Activated CD8-positive, alpha-beta memory T cell treated with anti-CD3 and anti-CD28 coated beads, Interleukin-2, amount 10 ng/mL, durations not matched to agents 7 days and 5 days (primary cell): ENCODE measurements at places on chromosomes 2 and 18. TPM values are rescaled to one million over a fixed set of nuclear protein-coding genes. Genes with fewer than 3 reads are reported as not detected.

The CXCR1 gene
- 1.4 TPM for total RNA-seq

The RELCH gene
- total RNA-seq = 33.3 TPM

The XDH gene
- not detected for total RNA-seq

The KLHL14 gene
- total RNA-seq = not detected

The RFX8 gene
- 2.3 TPM for total RNA-seq

The ACP1 gene
- total RNA-seq = 95.2 TPM

DNA sequence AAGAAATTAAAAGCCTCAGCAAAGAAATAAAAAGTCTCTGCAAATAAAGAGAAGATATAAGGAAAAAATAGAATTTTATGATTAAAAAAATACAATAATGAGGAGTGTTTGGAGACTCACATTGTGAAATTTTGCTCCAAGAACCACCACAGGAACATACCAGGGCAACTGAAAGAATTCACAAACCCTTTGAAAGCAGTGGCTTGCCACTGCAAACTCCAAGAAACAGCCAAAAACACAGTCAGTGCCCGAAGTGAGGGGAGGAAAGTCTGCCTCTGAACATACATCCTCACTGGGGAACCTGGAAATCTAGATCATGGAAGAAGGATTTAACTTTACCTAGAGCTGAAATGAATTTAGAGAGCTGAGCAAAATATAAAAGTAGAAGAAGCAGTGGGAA is 33.1 kb downstream of the EVA1A start:
- no peak overlapping the region for H3K4me3 ChIP-seq
- no peaks in the 10 kb centered on the region for H3K36me3 ChIP-seq
- peaks cover 26% of the 10 kb centered on the region for H3K27me3 ChIP-seq
- peaks cover 7% of the 10 kb centered on the region for H3K4me1 ChIP-seq
- no peak for DNase-seq

DNA sequence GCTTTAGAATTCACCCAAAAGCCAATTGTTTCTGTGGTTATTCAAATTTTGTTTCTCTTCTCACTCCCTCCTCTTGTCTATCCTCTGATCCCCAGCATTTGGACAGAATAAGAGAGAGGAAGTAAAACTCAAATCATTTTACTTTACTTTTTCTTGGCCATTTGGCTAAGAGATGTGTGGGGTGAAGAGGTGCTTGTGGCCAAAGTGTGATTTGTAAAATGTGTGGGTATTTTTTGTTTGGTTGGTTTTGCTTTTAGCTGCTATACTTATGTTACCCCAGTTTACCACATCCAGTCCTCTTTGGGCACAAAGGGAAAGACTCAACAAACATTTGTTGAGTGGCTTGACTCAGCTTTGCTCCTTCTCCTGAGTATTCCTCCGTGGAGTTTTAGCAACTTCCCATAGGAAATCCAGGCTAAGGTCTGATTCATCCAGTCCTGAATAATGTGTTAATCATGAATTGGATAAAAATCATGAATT is 109.1 kb upstream of the CYP1B1 start:
- H3K36me3 ChIP-seq = no peaks in the 10 kb centered on the region
- peaks cover 35% of the 10 kb centered on the region for H3K27me3 ChIP-seq
- H3K4me3 ChIP-seq = no peak overlapping the region
- peak overlapping the region; percentile 50 for H3K27ac ChIP-seq
- peaks cover 23% of the 10 kb centered on the region for H3K4me1 ChIP-seq
- DNase-seq = no peak

- H3K4me3 ChIP-seq = no peak overlapping the region
- H3K4me1 ChIP-seq = no peaks in the 10 kb centered on the region
- no peak for DNase-seq
- no peak overlapping the region for H3K27ac ChIP-seq
- H3K36me3 ChIP-seq = no peaks in the 10 kb centered on the region
These were observed 320.9 kb upstream of the MC4R start for GRCh38 chr18:60693426-60693825.

- H3K36me3 ChIP-seq = peaks cover 3% of the 10 kb centered on the region
- no peak for DNase-seq
- no peak overlapping the region for H3K4me3 ChIP-seq
- H3K4me1 ChIP-seq = no peaks in the 10 kb centered on the region
- H3K27ac ChIP-seq = no peak overlapping the region
These were observed 25.5 kb upstream of the KCNG2 start for GRCh38 chr18:79772108-79772864.

DNA sequence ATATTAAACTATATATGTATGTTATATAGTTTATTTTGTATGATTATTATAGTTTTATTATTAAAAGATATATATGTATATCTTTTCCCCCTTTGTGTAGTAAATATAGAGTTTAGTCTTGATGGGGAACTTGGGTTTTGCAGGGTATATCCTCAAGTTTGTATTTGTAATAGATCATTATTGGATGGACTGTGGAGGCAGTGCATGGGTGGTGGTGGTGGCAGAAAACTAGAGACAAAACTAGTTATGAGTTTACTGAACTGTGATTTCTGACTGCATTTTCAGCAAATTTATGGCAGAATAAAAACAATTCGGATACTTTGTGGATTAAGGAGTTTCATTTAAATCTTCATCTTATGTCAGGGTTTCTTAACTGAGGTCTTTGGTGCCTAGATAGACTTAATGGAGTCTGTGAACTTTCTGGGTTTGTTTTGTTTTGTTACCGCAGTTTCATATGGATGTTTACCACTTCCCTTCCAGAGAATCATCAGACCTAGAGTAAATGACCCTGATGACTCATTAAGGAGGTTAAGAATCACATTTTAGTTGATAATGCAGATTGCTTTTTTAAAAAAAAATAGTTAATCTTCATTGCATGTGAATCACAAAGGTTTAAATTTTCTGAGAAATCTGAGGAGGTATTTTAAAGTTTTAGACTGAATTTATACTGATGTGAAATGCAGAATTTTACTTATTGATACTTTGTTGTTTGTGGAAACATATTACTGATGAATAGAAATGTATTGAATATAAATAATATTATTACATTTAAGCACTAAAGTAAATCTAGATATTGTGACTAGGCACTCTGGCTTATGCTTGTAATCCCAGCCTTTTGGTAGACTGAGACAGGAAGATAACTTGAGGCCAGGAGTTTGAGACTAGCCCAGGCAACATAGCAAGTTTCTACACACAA is 14.5 kb downstream of the EPC2 start:
- no peak for DNase-seq
- H3K27ac ChIP-seq = peak overlapping the region; percentile 74
- H3K4me3 ChIP-seq = no peak overlapping the region
- no peaks in the 10 kb centered on the region for H3K27me3 ChIP-seq
- peaks cover 44% of the 10 kb centered on the region for H3K4me1 ChIP-seq

DNA sequence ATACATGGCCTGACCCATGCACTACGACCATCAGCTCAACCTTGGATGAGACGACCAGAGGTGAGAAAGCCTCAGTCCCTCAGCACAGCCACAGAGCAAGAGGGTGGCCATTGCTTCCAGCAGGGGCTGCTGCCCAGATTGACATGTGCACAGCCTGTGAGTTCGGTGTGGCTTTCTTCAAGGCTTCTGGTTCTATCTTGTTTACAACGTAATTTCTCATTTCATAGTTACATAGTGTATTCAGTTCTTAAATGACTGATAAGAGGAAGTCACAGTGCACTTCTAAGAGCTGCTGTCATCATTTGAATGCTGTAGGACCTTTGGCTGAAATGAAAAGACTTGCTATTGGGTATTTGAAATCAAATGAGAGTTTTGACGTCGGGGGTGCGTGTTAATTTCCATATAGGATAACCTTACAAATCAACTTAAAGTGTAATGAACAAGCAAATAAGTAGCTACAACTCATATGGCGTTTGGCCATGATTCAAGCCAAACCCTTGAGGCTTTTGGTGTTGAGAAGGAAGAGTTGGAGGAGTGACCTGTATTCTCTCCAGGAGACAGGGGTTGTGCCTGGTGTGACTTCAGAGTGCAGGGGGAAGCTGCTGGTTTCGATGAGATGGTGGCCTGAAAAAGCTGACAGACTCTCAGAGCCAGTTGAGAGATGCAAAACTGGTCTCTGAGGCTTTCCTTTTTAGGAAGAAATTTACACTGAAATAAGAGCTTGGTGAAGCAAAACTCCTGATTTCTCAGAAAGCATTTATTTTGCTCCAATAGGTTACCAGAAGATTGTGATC is 51.0 kb downstream of the TSHZ1 start:
- H3K36me3 ChIP-seq = no peaks in the 10 kb centered on the region
- H3K4me1 ChIP-seq = peaks cover 20% of the 10 kb centered on the region
- no peak overlapping the region for H3K4me3 ChIP-seq
- DNase-seq = no peak
- H3K27me3 ChIP-seq = no peaks in the 10 kb centered on the region

- DNase-seq = no peak
- no peak overlapping the region for H3K27ac ChIP-seq
- peaks cover 22% of the 10 kb centered on the region for H3K4me1 ChIP-seq
- no peak overlapping the region for H3K4me3 ChIP-seq
- H3K36me3 ChIP-seq = peaks cover 2% of the 10 kb centered on the region
- H3K27me3 ChIP-seq = peaks cover 54% of the 10 kb centered on the region
These were observed 41.2 kb downstream of the M1AP start for GRCh38 chr2:74606927-74607326.

GRCh38 chr2:226414335-226414734 is 385.3 kb downstream of the IRS1 start:
- H3K27me3 ChIP-seq = peaks cover 6% of the 10 kb centered on the region
- H3K4me3 ChIP-seq = no peak overlapping the region
- no peak overlapping the region for H3K27ac ChIP-seq
- no peaks in the 10 kb centered on the region for H3K36me3 ChIP-seq
- DNase-seq = no peak

DNA sequence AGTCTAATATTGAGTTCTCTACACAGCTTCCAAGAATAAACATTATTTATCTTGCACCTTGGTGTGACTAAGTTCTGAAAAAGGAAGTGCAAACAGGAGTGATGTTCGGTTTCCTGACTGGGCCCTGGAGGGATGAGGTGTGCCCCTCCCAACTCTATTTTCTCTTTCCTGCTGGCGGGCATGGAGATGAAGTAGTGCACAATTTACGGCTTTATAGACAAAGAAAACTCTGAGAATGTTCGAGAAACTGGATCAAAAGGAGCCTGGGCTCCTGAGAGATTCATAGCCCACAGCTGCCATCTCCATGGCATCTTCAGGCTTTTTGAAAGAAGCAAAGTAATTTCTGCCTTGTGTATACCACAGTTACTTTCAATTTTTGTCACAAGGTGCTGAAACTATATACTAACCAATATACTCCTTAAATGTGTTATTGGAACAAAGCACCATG is 22.3 kb downstream of the LRATD1 start:
- H3K27me3 ChIP-seq = no peaks in the 10 kb centered on the region
- no peak overlapping the region for H3K4me3 ChIP-seq
- no peak for DNase-seq
- no peaks in the 10 kb centered on the region for H3K36me3 ChIP-seq

- H3K36me3 ChIP-seq = no peaks in the 10 kb centered on the region
- H3K27me3 ChIP-seq = no peaks in the 10 kb centered on the region
- H3K27ac ChIP-seq = no peak overlapping the region
These were observed 31.3 kb downstream of the EXOC6B start for GRCh38 chr2:72794572-72794971.

DNA sequence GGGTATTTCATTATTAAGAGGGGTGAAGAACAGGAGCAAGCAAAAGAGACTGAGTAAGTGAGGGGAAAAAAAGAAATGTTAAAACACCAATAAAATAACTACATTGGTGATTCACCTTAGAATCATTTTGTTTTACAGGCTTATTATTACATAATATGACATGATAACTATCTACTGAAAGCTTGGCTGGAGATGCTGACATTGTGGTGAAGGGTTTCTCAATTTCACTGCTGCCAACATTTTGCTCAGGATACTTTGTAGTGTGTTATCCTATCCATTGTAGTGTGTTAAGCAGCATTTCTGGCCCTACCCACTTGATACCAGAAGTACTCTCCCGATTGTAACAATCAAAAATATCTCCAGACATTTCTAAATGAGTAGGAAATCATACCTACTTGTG is 1564.6 kb upstream of the NXPH2 start:
- no peak overlapping the region for H3K4me3 ChIP-seq
- H3K4me1 ChIP-seq = no peaks in the 10 kb centered on the region
- H3K36me3 ChIP-seq = no peaks in the 10 kb centered on the region
- no peak overlapping the region for H3K27ac ChIP-seq

DNA sequence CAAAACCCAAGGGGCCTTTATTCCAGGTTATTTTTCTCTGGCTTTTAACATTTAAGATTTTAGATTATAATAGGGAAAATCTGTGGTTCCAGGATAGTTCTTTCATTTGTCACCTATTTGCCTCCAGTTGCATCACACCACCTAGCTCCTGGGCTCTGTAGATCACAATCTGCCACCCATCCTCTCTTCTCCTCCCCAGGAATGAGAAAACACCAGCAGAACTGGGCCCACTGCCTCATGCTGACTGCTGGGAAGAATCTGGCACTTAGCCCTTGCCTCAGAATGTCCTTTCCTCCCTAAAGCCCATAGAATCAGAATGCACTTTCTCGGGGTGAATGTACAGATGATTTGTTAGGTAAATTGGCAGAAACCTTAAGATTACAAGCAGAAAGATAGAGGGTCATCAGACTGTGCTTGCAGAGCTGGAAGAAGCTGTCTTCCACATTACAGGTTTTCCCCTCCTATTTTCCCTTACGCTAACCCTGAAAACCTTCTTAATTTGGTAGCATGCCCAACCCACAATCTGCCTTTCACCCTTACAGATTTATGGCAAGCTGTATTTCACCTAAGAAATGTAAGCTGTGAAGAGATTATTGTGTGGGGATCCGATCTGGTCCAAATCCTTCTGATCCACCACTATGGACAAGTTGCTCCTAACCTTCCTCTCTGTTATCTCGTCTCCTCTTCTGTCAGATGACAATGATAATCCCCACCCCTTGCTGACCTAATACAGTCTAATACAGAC is 72.6 kb downstream of the LRRC30 start:
- H3K4me3 ChIP-seq = no peak overlapping the region
- peaks cover 1% of the 10 kb centered on the region for H3K36me3 ChIP-seq
- H3K4me1 ChIP-seq = no peaks in the 10 kb centered on the region
- no peak overlapping the region for H3K27ac ChIP-seq
- H3K27me3 ChIP-seq = no peaks in the 10 kb centered on the region

GRCh38 chr2:2810504-2810903 is 479.4 kb upstream of the MYT1L start:
- H3K4me3 ChIP-seq = no peak overlapping the region
- H3K27ac ChIP-seq = no peak overlapping the region
- DNase-seq = peak; percentile 18
- no peaks in the 10 kb centered on the region for H3K36me3 ChIP-seq

GRCh38 chr2:165016772-165017411 is 61.6 kb upstream of the SLC38A11 start:
- DNase-seq = no peak
- no peaks in the 10 kb centered on the region for H3K4me1 ChIP-seq
- no peaks in the 10 kb centered on the region for H3K36me3 ChIP-seq

DNA sequence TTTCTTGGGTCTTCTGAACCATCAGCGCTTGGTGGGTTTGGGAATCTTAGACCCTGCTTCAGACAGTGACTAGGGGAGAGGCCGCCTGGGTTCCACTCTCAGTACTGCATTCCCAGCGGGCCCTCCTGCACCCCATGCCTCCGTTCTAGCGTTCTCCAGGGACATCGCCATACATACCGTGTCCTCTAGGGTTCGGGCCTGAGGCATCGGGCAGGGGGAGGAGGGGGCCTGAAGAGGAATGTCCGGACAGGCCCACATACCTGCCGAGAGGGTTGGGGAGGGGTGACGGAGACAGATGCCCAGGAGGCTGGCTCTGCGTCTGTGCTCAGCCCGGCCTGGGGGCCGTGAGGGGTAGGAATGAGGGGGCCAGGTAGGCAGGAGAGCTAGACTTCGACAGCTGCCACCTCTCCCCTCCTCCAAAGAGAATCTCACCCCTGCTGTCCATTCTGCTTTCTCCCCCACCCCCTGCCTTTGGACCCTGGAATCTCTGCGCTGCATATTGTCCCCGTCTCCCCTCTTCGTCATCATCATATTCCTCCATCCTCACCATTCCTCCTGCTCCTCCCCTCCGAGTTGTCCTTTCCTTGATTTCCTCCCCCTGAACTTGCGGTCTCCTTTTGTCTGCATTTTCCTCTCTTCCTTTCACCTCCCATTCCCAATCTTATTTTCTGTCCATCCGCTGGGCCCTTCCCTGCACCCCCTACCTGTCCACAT is 7.8 kb upstream of the WNT10A start:
- no peak overlapping the region for H3K27ac ChIP-seq
- no peak overlapping the region for H3K4me3 ChIP-seq
